Activated CD4-positive, alpha-beta T cell treated with anti-CD3 and anti-CD28 coated beads for 36 hours (primary cell): ENCODE measurements at places on chromosomes 16 and 17. TPM values are rescaled to one million over a fixed set of nuclear protein-coding genes. Genes with fewer than 3 reads are reported as not detected.

The SLC38A8 gene
- not detected for total RNA-seq

The OMG gene
- total RNA-seq: 0.25 TPM

The FBF1 gene
- total RNA-seq: 16.2 TPM

The KRT28 gene
- not detected for total RNA-seq

The KRT40 gene
- not detected for total RNA-seq

The TBX2 gene
- total RNA-seq: not detected

The OR3A2 gene
- 2.5 TPM for total RNA-seq

The MYL4 gene
- total RNA-seq: not detected

The B4GALNT2 gene
- 0.02 TPM for total RNA-seq

The NPIPB6 gene
- total RNA-seq: 1.8 TPM

DNA sequence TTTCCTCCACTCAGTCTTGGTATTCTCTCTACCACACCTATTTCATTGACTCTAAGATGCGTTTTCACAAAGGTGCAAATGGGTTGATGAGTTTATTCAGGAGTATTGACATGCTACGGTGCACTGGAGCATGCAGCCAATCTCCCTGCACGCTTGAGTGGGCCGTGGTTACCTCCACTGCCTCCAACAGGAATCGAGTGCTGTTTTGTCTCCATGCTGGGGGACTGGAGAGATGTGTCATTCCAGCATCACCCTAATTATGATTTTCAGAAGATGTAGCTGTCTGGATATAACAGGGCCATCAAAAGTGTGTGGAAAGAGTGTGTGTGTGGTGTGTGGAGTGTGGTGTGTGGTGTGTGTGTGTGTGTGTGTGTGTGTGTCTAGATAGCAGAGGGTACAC, 351.6 kb upstream of the ZFHX3 start:
- no peak for DNase-seq

DNA sequence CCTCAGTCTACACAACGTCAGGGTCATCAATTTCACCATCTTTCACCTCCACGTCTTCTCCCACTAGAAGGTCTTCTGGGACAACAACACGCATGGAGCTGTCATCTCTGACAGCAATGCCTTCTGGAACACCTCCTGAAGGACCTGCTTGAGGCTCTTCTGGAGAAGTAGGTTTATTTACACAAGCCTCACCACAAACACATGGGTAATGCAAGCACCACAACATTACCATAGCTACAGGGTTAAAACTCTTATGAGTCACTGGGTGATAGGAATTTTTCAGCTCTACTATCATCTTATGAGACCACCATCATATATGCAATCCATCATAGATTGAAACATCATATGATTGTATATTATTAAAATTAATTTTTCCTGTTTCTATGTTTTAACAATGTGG, 215.4 kb downstream of the CHD9NB start:
- DNase-seq: no peak

GRCh38 chr17:48546924-48547807, 2.3 kb upstream of the HOXB2 start:
- DNase-seq: no peak

DNA sequence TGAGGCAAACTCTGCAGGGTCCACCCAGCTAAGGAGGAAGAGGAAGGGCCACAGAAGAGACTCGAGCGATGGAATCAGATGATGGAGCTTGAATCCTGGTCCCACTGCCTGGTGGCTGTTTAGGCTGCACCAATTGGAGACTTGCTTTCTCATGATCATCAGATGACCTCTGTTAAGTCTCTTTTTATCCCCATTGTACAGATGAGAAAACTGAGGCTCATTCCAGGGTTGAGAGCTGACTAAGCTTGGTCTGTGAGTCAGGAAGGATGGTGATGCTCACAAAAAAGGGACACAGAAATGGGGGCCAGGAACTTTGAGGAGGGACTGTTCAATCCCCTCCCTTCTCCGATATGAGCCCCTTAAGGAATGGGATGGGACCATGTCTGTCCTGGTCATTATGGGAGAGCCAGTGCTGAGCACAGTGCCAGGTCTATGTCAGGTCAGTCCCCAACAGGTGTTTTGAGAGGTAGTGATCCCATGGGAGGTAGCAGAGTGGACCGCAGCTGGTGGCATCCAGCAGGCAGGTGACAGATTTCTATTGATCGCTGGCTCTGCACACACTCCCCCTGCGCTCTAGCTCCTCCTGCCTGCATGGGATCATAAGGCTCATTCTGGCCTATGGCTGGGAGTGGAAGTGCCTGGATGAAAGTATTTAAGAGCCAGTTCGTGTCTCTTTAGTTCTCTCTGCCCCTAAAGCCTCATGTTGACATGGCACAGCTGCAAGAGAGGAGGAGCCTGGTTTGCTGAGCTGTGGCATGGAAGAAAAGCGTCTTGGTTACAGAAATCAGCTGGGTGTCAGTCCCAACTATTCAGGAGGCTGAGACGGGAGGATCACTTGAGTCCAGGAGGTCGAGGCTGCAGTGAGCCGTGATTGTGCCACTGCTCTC, 27.2 kb downstream of the SNX20 start:
- no peak for DNase-seq

GRCh38 chr17:76385892-76386786, 1.7 kb downstream of the SPHK1 start:
- DNase-seq: peak; percentile 92

GRCh38 chr17:18368946-18369345, 5.6 kb upstream of the SHMT1 start:
- no peak for DNase-seq

DNA sequence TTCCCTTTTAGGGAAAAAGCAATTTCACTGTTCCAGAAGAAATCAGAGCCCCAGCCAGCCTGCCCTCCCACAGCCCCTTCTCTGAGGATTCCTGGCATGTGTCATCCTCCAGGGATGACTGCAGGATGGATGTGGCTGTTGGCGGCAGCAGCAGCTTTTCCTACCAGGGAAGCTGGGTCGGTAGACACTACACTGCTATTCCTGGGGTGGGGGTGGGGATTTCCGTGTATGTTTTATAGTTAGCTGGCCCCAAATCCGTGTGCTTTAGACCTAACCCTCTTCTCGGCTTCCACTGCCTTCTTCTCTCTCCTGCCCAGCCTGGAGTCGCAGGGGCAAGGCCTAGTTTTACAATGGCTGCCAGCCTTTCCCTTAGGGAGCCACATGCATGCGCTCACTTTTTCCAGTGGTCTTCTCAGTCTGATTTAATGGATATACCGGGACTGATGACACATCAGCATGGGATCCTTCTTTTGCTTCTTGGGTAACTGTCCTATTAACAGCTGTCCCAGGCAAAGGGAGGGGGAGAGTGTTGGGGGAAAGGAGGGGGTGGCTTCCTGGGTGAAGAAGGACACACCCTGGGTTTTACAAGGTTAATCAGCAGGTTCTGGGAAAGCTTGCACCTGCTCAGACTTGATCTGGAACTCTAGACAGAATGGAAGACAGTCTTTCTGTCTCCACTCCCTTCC, 2.7 kb upstream of the NFE2L1 start:
- DNase-seq: no peak

- no peak for DNase-seq
These were observed 13.9 kb downstream of the CD300A start for GRCh38 chr17:74480290-74480689.

GRCh38 chr16:50195756-50196155, 42.6 kb downstream of the TENT4B start:
- no peak for DNase-seq

DNA sequence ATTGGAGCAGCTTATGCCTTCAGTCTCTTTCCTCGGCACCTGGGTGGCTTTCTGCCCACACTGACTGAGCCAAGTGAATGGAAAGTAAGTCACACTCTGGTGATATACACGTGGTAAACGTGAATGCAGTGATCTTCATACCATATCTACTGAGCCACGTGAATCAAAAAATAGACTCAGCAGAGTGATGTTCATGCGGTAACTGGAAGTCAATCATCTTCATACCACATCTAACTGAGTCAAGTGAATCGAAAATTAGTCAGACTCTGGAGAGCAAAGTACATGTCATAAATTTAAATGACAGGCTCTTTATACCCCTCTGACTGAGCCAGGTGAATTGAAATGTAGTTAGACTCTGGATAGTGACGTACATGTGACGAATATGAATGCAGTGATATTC, 47.1 kb upstream of the ARL4D start:
- peak; percentile 25 for DNase-seq

- no peak for DNase-seq
These were observed 24.8 kb upstream of the METRNL start for GRCh38 chr17:83054518-83055125.

- DNase-seq: no peak
These were observed 31.5 kb upstream of the FOXF1 start for GRCh38 chr16:86478779-86479178.

DNA sequence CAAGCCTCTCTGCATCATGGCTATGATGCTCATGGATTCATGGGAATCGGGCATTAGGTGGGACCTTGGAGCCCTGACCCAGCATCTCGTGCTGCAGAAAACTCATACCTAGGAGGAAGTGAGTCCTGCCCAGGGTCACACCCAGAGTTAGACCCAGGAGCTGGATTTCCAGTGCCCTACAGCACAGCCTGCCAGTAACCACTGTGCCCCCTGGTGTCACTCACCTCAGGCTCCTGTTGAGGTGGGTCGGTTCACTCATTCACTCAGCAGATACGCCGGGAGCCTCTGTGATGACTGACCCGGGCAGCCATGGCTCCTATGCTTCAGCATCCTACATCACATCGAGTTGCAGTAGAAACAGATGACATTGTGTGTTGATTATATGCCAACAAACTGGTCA, 143.4 kb downstream of the MSI2 start:
- DNase-seq: no peak

DNA sequence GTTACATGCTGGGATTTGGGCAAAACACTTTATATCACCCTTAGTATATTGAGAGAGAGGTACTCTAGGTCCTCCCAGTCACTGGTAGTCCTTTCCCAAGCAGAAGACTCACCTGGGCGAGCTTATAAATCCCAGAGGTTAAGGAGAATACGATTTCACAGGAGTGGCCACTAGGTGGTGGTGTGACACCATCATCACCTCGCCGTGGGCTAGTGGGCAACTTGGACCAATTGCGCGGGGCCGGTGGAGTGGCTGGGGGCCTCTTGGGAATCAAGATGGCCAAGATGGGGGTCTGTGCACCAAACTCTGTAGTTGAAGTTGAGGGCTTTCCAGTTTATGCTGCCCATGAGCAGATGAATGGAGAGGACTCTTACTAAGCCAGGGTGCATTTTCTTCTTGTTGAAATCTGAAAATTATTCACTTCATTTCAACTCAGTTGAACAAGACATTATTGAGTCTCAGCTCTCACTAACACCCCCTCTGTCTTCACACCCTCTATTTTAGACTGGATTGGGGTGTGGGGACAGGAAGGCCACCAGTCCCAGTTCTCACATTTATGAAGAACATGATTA, 38.2 kb upstream of the PIRT start:
- DNase-seq: peak; percentile 59

- DNase-seq: no peak
These were observed 1.4 kb upstream of the ST6GALNAC1 start for GRCh38 chr17:76644995-76645394.

DNA sequence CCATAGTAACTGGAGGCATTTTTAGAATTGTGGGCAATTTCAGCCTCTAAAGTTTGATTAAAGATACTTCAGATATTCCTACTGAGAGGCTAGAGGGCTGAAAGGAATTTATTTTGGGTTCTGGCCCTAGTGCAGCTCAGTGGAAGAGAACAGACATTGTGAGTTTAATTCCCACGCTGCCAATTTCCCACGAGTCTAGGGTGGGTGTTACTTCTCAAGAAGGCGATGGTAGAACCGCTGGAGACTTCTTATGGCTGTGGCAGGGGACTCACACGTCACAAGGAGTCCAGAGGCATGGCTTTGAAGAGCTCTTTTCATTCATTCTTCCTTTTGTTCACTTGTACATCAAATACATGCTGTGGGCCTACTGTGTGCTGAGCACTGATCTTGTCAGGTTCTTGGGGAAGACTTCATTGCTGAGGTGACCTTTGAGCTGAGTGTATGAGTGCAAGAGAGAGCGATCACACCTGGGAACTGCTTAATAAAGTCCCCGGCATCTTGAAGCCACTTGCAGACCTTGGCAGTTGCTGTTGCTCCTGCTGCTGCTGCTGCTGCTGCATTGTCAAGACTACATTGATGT, 111.7 kb downstream of the WWOX start:
- DNase-seq: no peak

- no peak for DNase-seq
These were observed 126.9 kb upstream of the WSCD1 start for GRCh38 chr17:5943232-5943631.
